ENCODE measurements at places on chromosomes 2 and 18.

- DNase-seq = peak; percentile 14
These were observed 844 bp upstream of the CPS1 start for GRCh38 chr2:210555555-210555954.

- DNase-seq = no peak
These were observed 14.4 kb upstream of the UGGT1 start for GRCh38 chr2:128076461-128077106.

DNA sequence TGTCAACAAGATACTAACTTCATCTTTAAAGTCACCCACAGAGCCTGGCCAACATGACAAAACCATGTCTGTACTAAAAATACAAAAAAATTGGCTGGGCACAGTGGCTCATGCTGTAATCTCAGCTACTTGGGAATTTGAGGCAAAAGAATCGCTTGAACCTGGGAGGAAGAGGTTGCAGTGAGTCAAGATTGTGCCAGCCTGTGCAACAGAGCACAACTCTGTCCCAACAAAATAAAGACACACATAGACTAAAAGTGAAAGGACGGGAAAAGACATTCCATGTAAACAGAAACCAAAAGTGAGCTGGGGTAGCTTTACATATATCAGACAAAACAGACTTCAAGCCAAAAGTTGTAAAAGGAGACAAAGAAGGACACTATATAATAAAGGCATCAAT, 34.8 kb downstream of the USP34 start:
- no peak for DNase-seq

GRCh38 chr2:137741784-137742362, 222.4 kb upstream of the HNMT start:
- no peak for DNase-seq

DNA sequence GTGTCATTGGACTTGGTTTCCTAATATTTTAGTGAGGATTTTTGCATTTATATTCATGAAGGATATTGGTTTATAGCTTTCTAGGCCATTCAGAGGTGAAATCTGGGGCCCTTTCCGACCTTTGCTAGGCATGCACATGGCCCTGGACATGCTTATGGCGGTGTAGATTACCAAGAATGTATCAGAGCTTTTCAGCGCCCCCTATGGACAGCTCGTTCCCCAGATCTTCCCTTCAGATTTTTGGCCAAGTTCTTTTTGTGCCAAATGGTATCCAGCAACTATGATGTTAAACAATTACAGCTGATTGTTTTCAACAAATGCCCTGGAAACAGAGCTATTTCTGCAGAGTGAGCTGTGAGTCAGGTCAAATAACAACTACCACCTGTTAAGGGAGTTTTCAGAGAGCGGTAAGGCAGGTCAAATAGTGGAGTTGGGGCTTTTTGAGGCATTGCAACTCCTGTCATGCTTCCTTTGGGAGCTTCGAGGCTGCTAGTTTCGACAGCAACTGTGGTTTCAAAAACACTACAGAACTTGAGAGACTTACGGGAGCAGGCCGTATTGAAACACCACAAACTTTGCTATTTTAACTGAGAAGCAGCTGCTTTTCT, 188.3 kb downstream of the ZNF516 start:
- no peak for DNase-seq

GRCh38 chr2:137183206-137183898, 418.0 kb downstream of the THSD7B start:
- DNase-seq = no peak

GRCh38 chr18:60980422-60981005, 352.7 kb upstream of the CDH20 start:
- DNase-seq = no peak

DNA sequence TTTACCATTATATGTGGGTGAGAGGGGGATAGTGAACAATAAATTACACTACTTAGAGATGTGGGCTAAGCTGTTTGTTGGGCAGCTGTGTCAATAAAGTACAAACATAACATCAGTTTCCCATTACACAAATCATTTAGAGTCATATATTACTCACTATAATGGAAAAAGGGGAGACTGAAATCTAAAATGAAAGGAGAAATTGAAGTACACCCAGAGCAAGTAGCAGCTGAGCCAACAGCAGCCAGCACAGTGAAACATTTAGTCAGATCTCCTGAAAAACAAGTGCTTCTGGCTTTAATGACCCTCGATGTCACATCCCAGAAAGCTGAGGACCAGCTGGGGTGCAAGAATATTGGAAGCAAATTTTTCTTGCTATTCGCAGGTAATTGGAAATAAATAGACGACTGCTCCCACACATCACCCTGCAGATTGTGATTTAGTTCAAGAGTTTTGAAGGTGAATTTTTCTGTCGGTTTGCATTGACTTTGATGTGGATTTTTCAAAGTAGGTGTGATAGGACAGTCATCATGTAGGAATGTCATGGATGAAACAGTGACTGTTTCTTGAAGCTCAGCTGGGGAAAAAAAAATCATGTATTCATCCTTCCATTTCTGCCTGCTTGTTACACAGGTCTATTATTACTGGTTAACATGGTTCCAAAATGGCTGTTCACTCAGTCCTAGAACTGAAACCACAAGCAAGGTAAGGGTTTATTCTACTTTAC, 1607.3 kb upstream of the CELF4 start:
- no peak for DNase-seq

DNA sequence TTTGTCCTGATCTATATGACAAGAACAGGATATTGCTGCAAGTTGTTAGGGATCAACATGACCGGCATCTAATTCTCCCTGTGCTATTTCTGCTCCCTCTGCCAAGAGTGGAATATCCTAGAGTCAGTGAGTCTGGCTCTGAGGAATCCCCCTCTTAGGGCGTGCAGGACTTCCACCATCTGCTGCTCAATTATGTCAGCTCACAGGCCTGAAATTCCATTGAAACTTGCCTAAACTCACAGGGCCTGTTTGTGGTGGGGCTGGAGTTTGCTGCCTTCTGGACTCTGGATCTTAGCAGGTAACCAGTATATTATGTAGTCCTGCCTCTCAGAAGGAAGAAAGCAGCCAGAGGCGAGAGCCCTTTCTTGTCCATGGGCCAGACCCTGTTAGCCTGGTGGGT, 323.0 kb downstream of the TSN start:
- no peak for DNase-seq

DNA sequence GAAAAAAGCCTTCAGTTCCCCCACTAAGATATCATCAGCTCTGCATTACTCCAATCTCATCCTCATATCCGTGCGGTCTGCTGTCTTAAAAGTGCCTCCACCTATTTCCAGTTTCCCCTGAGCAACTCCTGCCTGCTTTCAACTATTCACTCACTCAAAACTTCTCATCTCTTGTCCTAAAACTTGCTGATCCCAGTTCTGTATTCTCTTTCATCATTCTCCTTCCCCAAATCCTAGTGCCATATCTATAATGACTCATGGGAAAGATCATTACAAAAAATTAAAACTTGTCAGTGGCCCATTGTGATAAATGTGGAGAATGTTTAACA, 20.0 kb downstream of the ACVR1 start:
- DNase-seq = peak; percentile 51

GRCh38 chr18:42032447-42032846, 77.4 kb downstream of the PIK3C3 start:
- DNase-seq = no peak

- DNase-seq = no peak
These were observed 590.9 kb upstream of the ZEB2 start for GRCh38 chr2:145110668-145111356.

DNA sequence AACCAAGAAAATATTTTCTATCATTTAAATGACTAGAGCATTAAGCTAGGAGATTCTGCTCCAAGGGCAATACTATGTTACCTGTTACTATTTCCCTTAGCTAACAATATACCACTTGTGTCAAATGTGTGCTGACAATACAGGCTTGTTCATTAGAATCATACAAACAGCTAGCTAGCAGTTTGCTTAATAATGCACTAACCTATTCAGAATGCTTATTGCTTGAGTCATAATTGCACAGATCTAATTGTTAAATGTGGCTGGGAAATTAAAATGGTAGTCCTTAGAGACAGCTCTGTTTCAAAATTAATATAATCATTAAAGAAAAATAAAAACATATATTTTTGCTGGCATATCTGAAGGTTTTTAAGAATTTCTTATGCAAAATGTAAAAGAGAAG, 344.2 kb downstream of the ERBB4 start:
- DNase-seq = no peak

- no peak for DNase-seq
These were observed 115.2 kb downstream of the MAPK4 start for GRCh38 chr18:50675043-50675442.

- DNase-seq = no peak
These were observed 157.9 kb downstream of the ARL4C start for GRCh38 chr2:234339011-234339410.

DNA sequence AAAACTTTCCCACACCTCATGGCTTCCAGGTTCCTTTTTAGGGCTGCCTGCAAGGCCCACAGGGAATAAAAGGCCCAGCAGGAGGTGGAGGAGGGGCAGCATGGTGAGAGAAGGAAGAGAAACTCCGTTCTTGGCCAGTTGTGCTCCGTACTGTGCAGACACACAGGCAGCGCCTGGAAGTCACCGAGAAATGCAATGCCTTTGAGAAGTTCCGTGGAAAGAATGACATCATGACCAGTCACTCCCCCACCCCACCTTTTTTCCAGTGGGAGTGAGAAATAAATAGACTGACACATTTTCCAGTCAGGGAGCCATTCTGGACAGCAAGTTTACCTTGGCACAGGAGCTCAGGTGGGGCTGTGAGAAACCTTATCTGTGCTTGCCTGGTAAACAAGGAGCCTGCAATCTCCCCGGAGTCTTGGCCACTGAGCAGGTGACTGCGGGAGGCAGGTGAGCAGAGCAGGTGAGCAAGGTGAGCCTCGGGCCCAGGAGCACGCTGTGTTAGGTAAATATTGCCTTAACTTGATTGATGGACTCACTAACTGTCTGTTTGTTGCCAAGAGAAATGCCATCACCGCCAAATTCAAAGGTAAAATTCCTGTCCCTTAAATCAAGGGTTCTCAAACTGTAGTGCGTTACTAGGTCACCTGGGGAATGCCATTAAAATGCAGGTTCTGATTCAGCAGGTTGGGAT, 13.5 kb upstream of the LBH start:
- DNase-seq = no peak

- no peak for DNase-seq
These were observed 70.0 kb downstream of the TMEM18 start for GRCh38 chr2:607172-607571.

DNA sequence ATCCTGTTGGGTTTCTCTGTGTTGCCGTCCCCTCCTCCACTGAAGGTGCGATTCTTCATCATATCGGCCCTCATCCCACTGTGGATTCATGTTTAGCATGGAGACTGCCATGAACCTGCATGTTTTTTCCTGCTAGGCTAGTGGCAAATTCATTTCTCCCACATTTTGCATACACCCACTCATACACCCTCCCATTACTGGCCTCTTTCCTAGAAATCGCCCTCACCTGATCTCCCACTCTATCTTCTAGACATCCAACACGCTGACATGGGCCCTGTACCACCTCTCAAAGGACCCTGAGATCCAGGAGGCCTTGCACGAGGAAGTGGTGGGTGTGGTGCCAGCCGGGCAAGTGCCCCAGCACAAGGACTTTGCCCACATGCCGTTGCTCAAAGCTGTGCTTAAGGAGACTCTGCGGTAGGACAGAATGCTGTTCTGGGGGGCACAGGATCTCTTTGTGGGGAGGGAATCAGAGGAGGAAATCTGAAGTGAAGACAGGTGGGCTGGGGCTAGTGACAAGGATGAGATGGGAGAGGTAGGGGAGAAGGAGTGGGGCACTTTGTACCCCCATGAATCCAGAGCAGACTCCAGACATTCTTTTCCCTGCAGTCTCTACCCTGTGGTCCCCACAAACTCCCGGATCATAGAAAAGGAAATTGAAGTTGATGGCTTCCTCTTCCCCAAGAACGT, 17.7 kb downstream of the PRKAG3 start:
- no peak for DNase-seq

DNA sequence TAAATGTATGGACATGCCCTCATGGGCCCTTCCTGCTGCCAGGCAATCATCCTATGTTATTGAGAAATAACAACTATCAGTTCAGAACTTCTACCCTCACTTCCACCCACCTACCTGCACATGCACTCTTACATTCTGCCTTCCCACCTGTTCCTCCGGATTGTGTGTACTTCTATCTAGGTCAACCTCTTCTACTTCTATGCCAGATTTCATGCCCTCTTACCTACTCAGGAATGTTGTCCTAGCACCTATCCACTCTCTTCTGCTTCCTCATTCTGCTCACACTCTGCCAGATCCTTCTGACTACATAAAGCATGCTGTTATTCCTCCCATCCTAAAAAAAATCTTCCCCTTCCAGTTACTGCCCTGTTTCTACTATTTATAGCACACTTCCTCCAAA, 333.5 kb downstream of the IRS1 start:
- DNase-seq = no peak

DNA sequence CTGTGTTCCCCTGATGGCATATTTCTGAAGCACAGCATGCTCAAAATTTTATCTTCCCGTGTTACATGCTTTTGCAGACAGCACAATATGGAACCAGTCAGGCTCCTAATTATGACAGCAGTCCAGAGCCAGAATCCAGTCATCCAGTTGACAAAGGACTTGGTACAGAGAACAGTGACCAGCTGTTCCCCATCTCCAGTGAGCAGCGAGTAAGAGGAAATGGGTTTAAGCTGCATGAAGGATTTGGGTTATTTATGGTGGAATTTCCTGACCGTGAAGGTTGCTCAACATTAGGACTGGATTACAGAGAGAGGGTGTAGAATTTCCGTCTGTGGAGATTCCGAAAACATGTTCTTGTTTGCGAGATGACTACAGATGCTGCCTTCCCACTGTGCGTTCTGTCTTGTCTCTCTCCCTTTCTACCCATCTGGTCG, 24.4 kb downstream of the SGPP2 start:
- peak; percentile 62 for DNase-seq

DNA sequence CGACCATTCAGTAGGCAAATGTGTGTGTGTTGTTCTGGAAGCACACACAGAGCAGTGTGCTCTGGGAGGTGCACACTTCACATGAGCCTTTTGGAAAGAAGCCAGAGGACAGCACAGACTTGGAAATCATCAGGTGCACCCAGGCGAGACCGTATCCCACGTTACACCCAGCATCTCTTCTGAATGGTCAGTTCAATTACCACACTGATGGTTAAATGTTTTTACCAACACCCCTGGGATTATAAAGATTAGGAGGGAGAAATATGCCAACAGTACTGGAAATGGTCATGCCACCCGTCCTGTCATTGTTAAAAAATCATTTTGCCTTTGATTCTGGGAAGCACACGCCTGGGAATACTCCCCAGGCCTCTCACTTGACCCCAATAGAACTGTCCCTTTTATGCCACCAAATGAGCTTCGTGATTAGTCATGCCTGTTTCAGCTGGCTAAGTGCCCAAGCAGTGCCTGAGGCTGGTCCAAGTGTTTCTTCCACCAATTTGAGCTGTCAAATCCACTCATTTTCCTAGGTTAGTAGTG, 183.7 kb downstream of the NRP2 start:
- DNase-seq = peak; percentile 29

- peak; percentile 20 for DNase-seq
These were observed 44.1 kb downstream of the TGFA start for GRCh38 chr2:70509565-70509964.

GRCh38 chr18:11237484-11237883, 88.1 kb upstream of the PIEZO2 start:
- DNase-seq = no peak
